Osteoblast (primary cell): ENCODE measurements at places on chromosomes 5 and 9.

- peak; percentile 89 for DNase-seq
These were observed 49.6 kb upstream of the ADRB2 start for GRCh38 chr5:148776780-148777179.

DNA sequence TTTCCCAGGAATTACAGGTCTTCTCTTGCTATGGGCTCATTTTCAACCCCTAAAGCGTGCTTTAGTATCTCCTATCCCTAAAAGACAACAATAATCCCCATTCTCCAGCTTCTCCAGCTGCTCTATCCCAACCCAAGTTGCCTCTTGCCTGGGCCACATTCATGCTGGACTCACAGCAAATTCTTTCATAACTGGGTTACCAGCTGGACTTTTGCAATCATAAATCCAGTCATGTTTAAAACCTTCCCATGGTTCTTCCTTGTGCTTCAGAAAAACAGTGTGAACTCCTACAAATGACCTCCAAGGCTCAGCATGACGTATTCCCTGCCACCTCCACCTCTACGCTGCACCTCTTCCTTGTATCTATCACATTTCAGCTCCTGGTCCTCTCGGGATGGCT, 346.9 kb downstream of the GADD45G start:
- DNase-seq = no peak

- peak; percentile 56 for DNase-seq
These were observed 9.3 kb upstream of the PFDN1 start for GRCh38 chr5:140312067-140312790.

DNA sequence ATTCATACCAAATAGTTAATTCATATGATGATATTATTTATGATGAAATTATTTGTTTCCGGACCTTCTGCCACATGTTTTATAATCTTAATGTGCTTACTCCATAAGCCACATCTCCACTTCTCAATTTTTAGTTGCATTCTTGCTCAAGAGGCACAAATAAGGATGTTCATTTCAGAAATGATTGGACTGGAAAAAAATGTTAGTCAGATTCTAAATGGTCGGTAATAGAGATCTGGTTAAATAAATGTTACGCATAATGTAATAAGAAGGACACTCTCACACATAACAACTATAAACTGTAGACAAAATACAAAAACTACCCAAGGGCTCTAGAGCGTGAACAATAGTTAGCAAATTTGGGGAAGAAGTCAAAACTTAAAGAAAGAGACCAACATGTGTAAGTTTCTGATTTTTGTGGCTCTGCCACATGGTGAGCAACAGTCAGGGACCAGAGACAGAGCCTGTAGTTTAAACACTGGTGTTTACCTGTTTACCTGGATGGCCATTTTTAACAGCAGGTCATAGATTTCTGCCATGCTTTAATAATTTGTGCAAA, 554.3 kb upstream of the CLINT1 start:
- DNase-seq = no peak

DNA sequence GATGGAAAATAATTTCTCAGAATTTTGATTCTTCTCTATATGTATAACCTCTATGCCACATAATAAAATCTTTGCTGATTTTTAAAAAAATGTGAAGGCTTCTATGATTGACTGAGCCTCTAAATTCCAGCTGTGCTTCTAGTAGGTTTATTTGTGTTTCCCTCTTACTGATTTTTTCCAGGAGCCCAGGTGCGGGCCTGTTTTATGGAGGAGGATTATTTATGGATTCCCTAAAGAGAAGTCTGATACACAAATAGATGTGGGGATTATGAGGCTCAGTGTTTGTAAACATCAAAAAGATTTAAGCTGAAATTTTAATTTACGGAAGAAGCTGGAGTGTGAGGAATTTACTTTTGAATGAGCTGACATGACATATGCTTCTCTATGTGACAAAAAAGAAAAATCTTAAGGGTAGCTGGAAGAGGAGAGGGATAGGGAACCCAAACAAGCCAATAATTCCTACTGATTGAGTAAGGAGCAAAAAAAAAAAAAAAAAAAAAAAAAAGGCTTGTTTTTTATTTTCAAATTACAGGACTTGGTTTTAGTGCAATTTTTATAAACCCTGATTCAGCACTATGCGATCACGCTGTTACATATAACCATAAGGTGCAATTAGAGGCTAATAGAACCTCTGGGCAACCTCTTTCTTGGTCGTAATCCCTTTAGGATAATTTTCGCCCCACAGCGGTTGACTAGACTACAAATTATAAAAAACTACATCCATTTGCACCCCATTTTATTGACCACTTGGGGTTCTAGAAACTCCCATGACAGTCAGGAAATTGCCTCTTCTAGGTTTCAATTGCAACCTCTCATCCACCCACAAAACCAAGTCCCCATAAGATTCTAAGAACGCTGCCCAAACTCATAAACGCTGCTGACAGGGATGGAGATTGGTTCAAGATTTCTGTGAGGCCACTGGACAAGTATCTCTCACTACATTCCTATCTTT, 44.4 kb upstream of the RAI14 start:
- peak; percentile 41 for DNase-seq
